ENCODE measurements at places on chromosomes 12 and 14. TPM values are rescaled to one million over a fixed set of nuclear protein-coding genes. Genes with fewer than 3 reads are reported as not detected.

The GPD1 gene
- 32.9 TPM for total RNA-seq

The LMO3 gene
- 170 TPM for total RNA-seq

The DIABLO gene
- 31.9 TPM for total RNA-seq

The SMCO2 gene
- total RNA-seq, result 0.38 TPM

The KRT79 gene
- total RNA-seq, result 5.4 TPM

The PELI2 gene
- 25.7 TPM for total RNA-seq

The CATSPERB gene
- 3.0 TPM for total RNA-seq

The FAM161B gene
- 3.8 TPM for total RNA-seq

The IFNG gene
- not detected for total RNA-seq

The SLCO1C1 gene
- 0.96 TPM for total RNA-seq

The CD163L1 gene
- total RNA-seq, result 6.1 TPM

The TROAP gene
- 0.96 TPM for total RNA-seq

The SLC7A8 gene
- total RNA-seq, result 49.8 TPM

The CLEC7A gene
- total RNA-seq, result 51.1 TPM

The ZC2HC1C gene
- total RNA-seq, result 4.5 TPM

The OR10G2 gene
- total RNA-seq, result not detected

The DCTN2 gene
- total RNA-seq, result 90.7 TPM

The CDK17 gene
- 47.1 TPM for total RNA-seq

The FGF6 gene
- total RNA-seq, result not detected

The A2M gene
- 2,772 TPM for total RNA-seq

The HELB gene
- total RNA-seq, result 6.9 TPM

The CLEC1B gene
- total RNA-seq, result not detected

The RHEBL1 gene
- 1.1 TPM for total RNA-seq

The HCAR1 gene
- total RNA-seq, result 0.20 TPM

The NXPH4 gene
- total RNA-seq, result not detected

The DTX1 gene
- total RNA-seq, result 5.1 TPM

The SLC16A7 gene
- 26.0 TPM for total RNA-seq

The TAS2R20 gene
- 1.2 TPM for total RNA-seq

The TSPAN19 gene
- total RNA-seq, result not detected

The AMN gene
- total RNA-seq, result 19.8 TPM

The MYH6 gene
- total RNA-seq, result 3.4 TPM

The KIF5A gene
- total RNA-seq, result 0.14 TPM

The KCNH5 gene
- 0.29 TPM for total RNA-seq

The MAP1LC3B2 gene
- not detected for total RNA-seq

The GALNT16 gene
- 3.0 TPM for total RNA-seq

The ART4 gene
- 5.7 TPM for total RNA-seq

The PUS7L gene
- 11.7 TPM for total RNA-seq

The RD3L gene
- not detected for total RNA-seq

The PRIMA1 gene
- 1.9 TPM for total RNA-seq

The GSKIP gene
- total RNA-seq, result 13.9 TPM

The KLRC2 gene
- total RNA-seq, result 2.8 TPM

The RALGAPA1 gene
- 58.9 TPM for total RNA-seq

The TAS2R14 gene
- 2.5 TPM for total RNA-seq

The TMPRSS12 gene
- total RNA-seq, result not detected

The BATF gene
- 4.9 TPM for total RNA-seq

The ACACB gene
- total RNA-seq, result 35.2 TPM

The PAPLN gene
- total RNA-seq, result 20.2 TPM

The GPR132 gene
- 6.7 TPM for total RNA-seq

The HCAR3 gene
- 4.3 TPM for total RNA-seq

The ERP29 gene
- 160 TPM for total RNA-seq

The TPH2 gene
- total RNA-seq, result not detected

The NOVA1 gene
- 1.6 TPM for total RNA-seq

The TEX52 gene
- total RNA-seq, result not detected

The NFE2 gene
- total RNA-seq, result 7.5 TPM

The CPM gene
- 165 TPM for total RNA-seq

Measured in upper lobe of right lung (tissue), 1 donor.